Testis (tissue), 5 donors: ENCODE measurements at places on chromosomes 6 and 20.
A peak's percentile ranks its signal among the peaks of the same experiment; 100 is the strongest.

- H3K36me3 ChIP-seq = no peaks in the 10 kb centered on the region
- DNase-seq = no peak
- no peaks in the 10 kb centered on the region for H3K27me3 ChIP-seq
- H3K4me3 ChIP-seq = no peak overlapping the region
- H3K4me1 ChIP-seq = peaks cover 20% of the 10 kb centered on the region
Observed at GRCh38 chr6:157533048-157533871, 152.3 kb downstream of the ZDHHC14 start.

GRCh38 chr6:125529061-125529460 is 220.4 kb upstream of the HEY2 start:
- H3K36me3 ChIP-seq = no peaks in the 10 kb centered on the region
- H3K27me3 ChIP-seq = no peaks in the 10 kb centered on the region

DNA sequence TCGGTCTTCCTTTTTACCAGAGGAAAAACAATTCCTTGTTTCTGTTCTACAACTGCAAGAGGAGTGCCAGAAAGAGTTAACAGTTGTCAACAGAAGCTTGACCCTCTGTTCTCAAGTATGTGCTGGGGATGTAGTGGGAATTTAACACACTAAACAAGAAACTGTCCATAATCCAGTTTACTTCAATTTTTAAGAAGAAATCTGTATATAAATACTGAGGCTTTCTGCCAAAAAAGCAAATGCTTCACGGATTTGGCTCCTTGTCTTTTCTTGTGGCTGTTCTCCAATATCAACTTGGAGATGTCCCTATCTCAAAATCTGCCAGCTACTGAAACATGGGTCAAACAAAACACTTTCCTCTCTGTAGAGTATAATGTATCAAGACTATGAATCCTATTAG is 26.8 kb downstream of the REV3L start:
- DNase-seq = no peak
- no peaks in the 10 kb centered on the region for H3K27me3 ChIP-seq
- no peak overlapping the region for H3K27ac ChIP-seq
- no peaks in the 10 kb centered on the region for H3K36me3 ChIP-seq

GRCh38 chr6:25953733-25954132 is 8.9 kb upstream of the TRIM38 start:
- no peaks in the 10 kb centered on the region for H3K36me3 ChIP-seq
- H3K4me1 ChIP-seq = no peaks in the 10 kb centered on the region
- H3K27ac ChIP-seq = no peak overlapping the region
- no peaks in the 10 kb centered on the region for H3K27me3 ChIP-seq

DNA sequence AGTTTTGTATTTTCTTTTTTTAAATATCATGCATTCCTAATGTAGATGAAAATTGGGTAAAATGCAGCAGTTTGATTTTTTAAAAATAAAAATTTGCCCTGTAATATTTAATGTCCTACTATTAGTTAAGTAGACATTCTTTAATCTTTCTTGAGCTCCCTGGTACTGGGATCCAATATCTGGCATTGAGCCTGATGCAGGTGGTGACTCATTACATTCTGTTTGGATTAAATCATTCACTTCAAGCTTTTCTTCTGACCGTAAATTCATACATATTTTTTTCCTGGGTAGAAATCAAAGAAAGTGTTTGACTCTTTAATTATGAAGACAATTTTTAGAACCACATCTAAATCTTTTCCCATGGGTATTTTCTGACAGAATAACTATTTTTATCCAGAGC is 768.8 kb upstream of the SLC35B3 start:
- H3K27me3 ChIP-seq = no peaks in the 10 kb centered on the region
- H3K4me3 ChIP-seq = no peak overlapping the region
- no peaks in the 10 kb centered on the region for H3K4me1 ChIP-seq
- no peak for DNase-seq
- H3K36me3 ChIP-seq = no peaks in the 10 kb centered on the region
- no peak overlapping the region for H3K27ac ChIP-seq

DNA sequence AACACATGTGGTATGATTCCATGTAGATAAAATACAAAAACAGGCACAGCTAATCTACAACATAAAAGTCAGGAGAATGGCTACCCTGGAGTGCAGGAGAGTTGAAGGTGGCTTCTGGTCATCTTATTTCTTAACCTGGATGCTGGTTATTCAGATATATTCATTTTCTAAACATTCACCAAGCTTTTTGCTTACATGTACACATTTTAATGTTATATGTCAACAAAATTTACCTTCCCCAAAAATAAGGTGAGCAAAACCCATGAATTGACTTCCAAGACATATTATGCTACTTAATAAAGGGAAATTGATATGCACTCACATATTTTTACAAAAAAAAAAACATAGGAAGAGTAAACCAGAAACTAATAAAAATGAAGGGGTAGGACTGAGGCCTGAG is 50.6 kb downstream of the B4GALT5 start:
- no peak overlapping the region for H3K27ac ChIP-seq
- H3K4me1 ChIP-seq = peaks cover 26% of the 10 kb centered on the region
- no peaks in the 10 kb centered on the region for H3K27me3 ChIP-seq

DNA sequence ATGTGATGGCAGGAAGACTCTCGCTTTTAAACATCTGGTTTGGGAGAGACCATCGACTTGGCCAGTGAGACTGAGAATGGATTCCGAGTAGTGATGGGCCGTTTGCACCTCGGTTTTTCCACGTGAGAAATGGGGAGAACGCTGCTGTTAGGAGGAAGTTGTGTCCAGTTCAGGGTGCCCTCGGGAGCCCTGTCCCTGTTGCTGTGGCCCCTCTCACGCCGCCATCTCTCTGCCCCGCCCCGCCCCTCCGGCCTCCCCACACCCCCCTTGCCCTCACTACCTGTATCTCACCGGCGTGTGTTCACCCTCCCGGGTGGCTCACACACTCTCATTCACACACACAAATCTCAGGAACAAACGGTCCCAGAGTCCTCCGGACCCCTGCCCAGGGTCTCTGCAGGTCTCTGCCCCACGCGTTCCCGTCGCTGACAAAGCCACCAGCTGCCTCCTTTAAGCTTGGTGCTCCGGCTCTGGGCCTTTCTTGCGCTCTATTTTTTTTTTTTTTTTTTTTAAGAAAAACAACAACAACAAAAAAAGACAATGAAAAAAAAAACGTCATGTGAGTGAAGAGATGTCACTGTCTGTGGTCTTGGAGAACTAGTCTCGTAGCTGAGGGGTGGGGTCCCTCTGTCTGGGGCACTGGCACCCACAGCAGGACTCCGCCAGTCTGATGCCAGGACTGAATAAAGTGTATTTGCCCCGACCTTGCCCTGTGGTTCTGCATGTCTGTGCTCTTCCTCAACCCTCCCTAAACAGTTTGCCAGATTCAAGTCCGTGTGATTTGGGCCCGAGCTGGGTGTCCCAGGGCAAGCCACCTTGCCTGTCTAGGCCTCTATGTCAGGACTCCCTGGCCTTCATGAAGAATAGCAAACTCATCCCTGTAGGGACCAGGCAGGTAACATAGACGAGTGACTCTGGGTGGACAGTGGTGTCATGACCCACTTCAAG is 2.9 kb downstream of the SOX12 start:
- peaks cover 45% of the 10 kb centered on the region for H3K4me1 ChIP-seq
- no peaks in the 10 kb centered on the region for H3K36me3 ChIP-seq
- H3K27ac ChIP-seq = peak overlapping the region; percentile 97
- H3K27me3 ChIP-seq = no peaks in the 10 kb centered on the region
- peak overlapping the region; percentile 80 for H3K4me3 ChIP-seq

DNA sequence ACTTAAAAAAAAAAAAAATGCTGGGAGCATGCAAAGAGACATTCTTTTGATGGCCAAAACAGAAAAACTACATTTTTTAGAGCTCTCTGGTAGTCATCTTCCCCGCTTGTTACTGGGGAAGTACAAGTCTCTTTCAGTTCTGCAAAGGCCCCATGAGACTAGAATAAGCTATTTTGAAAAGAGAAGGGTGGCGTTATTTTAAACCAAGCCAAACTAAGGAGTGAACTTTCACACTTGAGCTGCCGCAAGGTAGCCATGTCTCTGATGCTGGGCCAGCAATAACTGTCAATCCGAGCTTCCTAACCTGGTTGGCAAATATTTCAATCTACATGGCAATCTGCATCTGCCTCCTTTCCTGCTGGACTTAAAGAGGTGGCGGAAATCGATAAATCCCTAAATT is 96.7 kb downstream of the L3MBTL3 start:
- H3K4me3 ChIP-seq = no peak overlapping the region
- H3K36me3 ChIP-seq = no peaks in the 10 kb centered on the region
- no peak overlapping the region for H3K27ac ChIP-seq
- H3K27me3 ChIP-seq = no peaks in the 10 kb centered on the region
- no peak for DNase-seq
- H3K4me1 ChIP-seq = no peaks in the 10 kb centered on the region

DNA sequence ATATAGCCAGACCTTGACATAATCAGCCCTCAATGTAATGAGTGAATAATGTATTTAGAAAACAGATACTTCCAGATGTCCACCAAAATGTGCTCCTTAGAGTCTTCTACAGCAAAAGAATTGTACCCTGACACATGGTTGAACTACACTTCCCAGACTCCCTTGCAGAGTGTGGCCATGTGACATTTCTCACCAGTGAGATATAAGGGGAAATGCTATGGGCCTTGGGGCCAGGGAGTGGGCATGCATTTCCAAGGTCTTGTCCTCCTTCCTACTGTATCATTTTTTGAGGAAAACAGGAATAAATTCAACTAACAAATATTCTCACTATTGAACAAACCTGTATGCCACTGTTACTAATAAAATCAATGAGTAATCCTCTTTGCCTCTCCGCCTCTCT is 211.4 kb upstream of the SMLR1 start:
- no peak for DNase-seq
- no peak overlapping the region for H3K27ac ChIP-seq
- no peaks in the 10 kb centered on the region for H3K4me1 ChIP-seq
- no peak overlapping the region for H3K4me3 ChIP-seq
- H3K36me3 ChIP-seq = no peaks in the 10 kb centered on the region

DNA sequence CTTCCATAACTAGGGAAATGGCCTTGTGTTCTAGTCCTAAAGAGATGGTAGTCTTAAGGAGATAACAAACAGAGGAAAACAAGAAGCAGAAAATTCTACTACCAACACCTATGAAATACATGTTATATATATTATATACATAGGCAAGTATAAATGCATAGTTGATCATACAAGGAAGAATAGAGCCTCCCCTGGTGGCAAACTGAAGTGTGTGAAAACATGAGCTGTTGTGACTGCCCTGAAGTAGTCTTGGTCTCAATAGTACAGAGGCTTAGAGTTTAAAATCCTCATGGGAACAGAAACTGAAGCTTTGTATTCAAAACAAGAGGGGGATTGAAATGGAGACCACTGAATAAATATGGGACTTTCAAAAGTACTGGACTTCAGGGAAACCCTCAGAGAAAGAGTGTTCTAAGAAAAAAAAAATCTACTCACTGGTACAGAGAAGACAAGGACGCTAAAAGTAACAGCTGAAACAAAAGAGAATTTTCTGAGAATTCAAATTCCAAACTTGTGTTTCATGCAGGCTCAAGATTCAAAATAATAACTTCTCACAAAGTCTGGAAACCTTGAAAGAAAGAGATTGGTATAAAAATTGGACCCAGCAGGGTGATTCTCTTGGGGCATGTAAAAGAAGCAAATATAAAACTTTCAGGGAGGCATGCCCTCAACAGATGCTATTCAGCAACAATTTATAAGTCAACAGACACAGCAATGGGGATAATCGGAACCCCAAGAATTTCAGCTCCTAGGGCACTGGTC is 59.7 kb upstream of the SAMD3 start:
- no peak overlapping the region for H3K27ac ChIP-seq
- H3K4me3 ChIP-seq = no peak overlapping the region
- no peaks in the 10 kb centered on the region for H3K36me3 ChIP-seq
- H3K27me3 ChIP-seq = no peaks in the 10 kb centered on the region
- DNase-seq = peak; percentile 21

DNA sequence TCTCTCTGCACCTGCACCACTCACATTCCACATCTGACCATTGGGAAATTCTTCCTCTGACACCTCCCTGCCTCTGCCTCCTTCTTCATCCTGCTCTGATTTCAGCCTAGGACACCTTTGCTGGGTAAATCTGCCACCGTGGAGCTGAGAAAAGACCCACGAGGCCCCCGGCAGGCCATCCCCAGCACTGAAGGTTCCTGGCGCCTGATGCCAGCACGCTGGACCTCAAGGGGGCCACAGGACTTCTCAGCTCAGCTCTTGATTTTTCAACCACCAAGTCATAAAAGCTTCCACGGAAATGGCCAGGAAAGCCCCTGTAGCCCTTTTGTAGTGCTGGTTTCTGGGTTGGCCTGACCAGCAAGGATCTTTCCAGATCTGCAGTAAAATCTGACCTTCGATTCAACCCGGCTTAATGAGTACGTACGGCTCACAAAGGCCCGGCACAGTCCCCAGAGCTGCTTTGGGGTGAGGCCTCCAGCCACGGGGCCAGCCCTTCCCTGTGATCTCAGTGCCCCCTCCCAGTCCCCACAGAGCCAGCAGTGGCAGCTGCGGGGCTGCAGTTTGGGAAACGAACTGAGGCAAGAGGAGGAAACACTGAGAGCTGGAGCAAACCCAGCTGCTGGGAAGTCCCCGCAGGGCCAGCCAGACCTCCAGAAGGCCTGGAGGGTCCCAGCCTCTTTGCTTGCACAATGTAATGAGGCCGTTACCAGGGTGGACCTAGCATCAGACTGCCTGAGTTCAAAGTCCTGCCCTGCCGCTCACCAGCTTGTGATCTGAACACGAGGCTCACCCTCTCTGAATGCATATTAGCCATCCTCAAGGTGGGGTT is 157.5 kb downstream of the BMP7 start:
- H3K27me3 ChIP-seq = no peaks in the 10 kb centered on the region
- no peaks in the 10 kb centered on the region for H3K4me1 ChIP-seq
- H3K4me3 ChIP-seq = no peak overlapping the region
- no peak overlapping the region for H3K27ac ChIP-seq

DNA sequence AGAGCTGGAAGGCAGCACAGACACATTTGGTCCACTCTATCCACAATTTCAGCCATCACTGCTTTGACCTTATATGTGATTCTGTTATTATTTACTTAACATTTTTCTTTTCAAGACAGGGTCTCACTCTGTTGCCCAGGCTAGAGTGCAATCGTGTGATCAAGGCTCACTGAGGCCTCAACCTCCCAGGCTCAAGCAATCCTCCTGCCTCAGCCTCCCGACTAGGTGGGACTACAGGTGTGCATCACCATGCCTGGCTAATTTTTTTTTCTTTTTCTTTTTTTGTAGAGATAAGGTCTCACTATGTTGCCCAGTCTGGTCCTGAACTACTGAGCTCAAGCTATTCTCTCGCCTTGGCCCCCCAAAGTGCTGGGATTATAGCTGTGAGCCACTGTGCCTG is 40.3 kb downstream of the BCL2L1 start:
- no peak overlapping the region for H3K4me3 ChIP-seq
- DNase-seq = no peak
- H3K36me3 ChIP-seq = no peaks in the 10 kb centered on the region
- no peaks in the 10 kb centered on the region for H3K27me3 ChIP-seq
- H3K27ac ChIP-seq = no peak overlapping the region
- H3K4me1 ChIP-seq = peaks cover 64% of the 10 kb centered on the region

GRCh38 chr20:32326504-32326845 is 31.7 kb upstream of the ASXL1 start:
- no peak overlapping the region for H3K4me3 ChIP-seq
- no peaks in the 10 kb centered on the region for H3K4me1 ChIP-seq

- no peak within 1 kb of the TSS for H3K27ac ChIP-seq
- no peaks in the 10 kb centered on the region for H3K36me3 ChIP-seq
- no peak for DNase-seq
- no peaks in the 10 kb centered on the region for H3K4me1 ChIP-seq
- no peak within 1 kb of the TSS for H3K4me3 ChIP-seq
- H3K27me3 ChIP-seq = no peaks in the 10 kb centered on the region
Observed at GRCh38 chr20:17699931-17700351, at the start of gene BANF2. Gene BANF2 (plus strand): TSS chr20:17699966. CDS start chr20:17725026, 25,060 bp downstream.
